Stimulated activated CD4-positive, alpha-beta T cell treated with anti-CD3 and anti-CD28 coated beads, Interleukin-12 subunit alpha, Interleukin-12 subunit beta, amount 100 ng/mL, for 48 hours (primary cell): ENCODE measurements at places on chromosomes 5 and 9.

DNA sequence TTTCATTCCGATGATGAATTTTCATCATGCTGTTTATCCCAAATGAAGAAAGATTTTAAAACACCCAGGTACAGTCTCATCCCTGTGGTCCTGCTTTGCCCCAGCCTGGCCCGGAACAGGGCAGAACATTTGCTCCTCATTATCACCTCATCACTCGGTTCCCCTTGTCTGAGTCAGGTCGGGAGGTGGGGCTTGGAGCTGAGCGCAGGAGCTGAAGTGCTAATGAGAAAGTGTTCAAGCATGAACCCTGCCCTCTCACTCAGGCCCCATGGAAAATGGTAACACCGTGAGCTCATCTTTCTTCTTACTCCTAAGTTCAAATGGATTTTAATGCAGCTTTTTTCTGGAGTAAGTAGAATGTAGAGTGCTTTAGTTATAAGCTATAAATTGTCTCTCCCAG, 466.2 kb downstream of the KDM4C start:
- no peak for DNase-seq

DNA sequence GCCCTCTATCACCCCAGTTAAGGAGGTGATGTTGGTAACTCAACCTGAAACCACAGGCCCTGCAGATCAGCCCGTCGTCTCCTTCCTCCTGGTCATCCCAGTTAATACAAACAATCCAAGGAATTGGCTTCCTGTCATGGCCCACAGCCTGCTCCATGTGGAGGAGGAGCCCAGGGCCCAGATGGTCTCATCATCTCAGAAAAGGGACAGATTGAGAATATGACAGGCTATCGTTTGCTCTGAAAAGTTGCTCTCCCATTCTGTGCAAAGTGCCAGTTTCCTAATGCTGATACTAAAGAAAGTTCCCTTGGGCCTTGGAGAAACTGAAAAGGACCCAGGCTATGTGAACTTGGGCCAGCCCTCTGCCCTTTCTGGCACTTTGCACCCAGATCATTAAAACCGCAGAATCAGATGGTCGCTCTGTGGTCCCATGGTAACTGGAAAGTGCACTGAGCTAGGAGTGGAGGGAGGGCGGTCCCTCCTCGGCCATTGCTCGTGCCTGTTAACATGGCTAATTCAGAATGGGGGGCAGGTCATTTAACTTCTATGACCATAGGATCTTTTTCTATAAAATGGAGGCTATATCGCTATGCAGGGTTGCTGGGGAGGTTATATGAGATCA, 675 bp upstream of the SPAAR start:
- no peak for DNase-seq

DNA sequence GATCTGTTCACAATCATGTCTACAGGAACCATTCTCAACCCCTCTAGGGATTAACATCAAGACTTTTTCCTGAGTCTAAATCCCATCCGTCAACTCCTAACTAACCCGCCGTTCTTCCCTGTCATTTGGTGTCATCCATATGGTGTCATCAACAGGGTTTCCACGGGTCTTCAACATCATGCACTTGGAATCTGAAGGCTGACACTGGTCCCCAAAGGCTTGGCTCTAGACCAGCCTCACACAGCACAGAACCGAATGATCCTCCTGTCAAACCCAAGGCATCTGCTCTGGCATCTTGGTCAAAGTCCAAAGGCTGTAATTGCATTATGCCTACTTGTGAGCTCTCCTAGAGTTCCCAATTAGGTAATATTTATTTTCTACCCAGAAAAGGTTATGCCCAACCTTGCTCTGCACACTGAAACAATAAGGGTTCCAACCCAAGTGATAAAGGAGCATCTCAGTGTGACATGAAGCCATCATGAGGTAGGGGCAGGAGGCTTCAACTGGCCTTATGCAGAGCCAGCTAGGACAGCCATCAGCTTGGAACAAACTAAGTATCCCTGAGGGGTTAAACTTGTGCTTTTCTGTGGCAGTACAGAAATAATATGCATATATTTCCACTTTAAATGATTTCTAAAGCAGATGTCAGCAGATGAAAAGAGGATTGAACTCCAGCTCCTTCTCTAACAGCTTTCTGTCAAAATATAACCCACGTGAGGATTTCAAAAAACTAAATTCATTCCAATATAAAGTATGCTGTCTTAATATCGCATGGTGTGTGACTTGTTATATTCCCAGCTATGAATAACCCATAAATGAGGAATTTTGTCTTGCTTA, 13.9 kb downstream of the ENC1 start:
- DNase-seq, result no peak

- no peak for DNase-seq
Measured at GRCh38 chr5:35369965-35370790, 139.9 kb upstream of the PRLR start.

- no peak for DNase-seq
Measured at GRCh38 chr5:177029498-177029897, 7.0 kb downstream of the ZNF346 start.

DNA sequence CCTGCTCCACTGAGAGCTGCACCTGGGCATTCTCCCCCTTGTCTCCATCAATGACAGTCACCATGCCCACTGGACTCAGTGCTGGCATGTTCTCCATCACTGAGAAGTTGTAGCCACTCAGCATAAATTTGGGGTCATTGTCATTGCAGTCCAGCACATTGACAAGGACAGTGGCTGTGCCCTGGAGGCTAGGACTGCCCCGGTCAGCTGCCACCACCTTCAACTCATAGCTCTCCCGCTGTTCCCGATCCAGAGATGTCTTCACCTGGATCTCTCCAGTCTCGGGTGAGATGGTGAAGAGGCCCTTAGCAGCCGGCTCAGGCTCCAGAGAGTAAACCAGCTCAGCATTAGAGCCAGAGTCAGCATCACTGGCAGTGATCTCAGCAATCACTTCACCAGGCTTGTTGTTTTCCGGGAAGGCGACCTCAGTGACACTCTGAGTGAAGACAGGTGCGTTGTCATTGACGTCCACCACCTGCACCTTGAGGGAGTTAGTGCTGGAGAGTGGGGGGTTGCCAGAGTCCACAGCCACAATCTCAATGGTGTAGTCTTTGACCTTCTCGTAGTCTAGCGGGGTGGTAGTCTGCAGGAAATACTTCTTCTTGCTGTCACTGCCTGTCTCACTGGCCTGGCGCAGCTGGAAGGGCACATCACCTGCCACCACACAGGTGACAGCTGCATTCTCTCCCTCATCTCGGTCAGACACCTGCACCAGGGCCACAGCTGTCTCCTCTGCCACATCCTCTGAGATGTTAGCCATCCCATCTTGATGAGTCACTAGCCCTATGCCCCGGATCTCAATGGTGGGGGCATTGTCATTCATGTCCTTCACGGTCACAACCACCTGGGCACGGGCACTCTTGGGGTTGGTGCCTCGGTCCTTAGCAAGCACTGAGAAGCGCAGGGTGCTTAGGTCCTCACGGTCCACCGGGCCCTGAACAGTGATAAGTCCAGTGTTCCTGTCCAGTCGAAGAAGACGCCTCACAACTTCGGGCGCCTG, 13.5 kb downstream of the PCDH1 start:
- no peak for DNase-seq

- DNase-seq, result no peak
Measured at GRCh38 chr9:135029871-135030565, 57.5 kb upstream of the OLFM1 start.

- DNase-seq, result no peak
Measured at GRCh38 chr9:99105152-99106043, 485 bp downstream of the TGFBR1 start.

DNA sequence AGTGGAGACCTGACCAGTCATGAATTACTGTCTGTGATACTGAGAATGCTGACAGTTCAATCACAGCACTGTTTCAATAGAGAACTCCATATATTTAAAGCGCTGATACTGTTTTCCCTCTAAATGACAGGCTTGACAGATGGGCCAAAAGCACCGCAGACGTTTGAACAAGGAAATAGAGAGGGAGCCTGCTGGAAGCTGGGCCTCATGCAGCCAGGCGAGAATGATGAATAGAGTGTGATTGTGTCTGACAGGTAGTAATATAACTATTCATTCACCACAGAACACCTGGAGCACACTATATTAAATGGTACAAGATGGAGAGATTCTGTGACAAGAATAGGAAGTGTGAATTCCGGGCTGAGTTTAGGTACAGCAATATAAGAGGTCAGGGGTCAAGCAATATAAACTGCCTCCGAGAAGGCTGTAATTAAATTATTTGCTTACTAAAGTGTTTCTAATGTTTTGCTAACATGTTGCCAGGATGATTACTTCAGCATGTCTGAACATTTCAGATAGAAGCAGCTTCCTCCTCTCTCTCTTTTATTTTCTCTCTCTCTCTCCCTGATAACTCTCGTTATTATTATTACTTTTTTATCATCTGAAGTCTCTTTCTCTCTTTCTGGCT, 297.7 kb downstream of the CSNK1G3 start:
- DNase-seq, result no peak

GRCh38 chr9:82538634-82539033, 524.3 kb downstream of the RASEF start:
- DNase-seq, result no peak

DNA sequence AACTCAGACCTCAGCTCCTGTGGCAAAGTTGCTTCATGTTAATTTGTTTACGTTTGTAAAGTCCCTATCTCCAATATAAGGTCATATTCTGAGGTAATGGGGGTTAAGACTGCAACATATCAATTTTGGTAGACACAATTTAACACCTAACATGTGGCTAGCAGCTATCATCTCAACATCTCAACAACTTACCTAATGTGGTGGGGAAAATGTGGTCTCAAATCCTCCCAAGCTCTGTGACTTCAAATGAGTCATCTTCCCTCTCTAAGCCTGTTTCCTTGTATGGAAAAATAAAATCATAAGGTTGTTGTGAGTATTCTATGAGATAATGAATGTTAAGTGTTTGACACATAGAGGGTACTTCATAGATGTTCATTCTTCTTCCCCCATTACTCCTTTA, 443.3 kb downstream of the CDK5RAP2 start:
- no peak for DNase-seq

DNA sequence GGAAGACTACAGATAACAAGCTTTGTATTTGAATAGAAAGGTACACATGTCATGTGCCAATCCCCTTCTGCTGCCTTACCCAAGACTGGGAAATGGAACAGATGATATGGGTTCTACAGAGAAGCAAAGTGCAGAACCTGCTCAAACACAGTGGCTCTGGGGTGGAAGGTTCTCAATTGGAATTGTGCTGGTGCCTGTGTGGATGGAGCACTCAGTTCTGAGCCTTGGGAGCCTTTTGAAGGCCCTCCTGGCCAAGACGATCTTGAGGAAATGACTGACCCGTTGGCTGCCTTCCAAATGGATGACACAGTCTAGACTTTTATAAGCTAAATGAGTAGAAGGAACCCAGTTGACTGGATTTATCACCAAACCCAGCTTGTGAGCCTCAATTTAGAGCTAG, 4.2 kb upstream of the PRSS3 start:
- DNase-seq, result no peak

- no peak for DNase-seq
Measured at GRCh38 chr9:108396611-108397010, 459.2 kb downstream of the ACTL7B start.

GRCh38 chr9:90851444-90851843, 49.8 kb downstream of the SYK start:
- no peak for DNase-seq

DNA sequence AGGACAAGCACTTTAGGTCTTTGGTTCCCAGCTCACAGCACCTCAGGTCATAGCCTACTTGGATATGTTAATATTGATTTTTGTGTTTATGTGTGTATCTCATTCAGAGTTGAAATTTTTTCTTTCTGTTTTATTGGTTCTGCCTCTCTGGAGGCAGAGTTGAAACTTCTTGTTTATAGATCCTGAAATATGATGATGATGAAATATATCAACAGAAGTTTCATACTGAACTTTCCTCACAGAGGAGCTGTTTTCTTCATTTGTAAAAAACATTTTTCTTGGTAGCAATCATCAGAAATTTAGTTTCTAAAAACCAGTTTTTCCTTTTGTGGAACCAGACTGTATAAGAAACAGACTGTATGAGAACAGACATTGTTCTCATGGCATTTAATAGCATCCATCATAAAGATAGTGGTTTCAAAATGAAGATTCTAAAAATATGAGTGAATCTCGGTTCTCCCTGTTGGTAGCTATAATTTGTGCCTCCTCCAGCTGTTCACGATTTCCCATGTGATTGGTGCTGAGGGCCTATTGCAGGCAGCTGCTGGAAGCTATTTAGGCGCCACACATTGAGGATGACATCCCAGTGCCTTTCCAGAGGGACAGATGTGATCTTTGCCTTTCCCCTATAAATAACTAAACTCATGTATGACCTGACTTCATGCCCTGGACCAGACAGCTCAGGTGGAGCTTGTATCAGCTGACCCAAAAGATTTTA, 39.5 kb upstream of the CFAP157 start:
- DNase-seq, result no peak

DNA sequence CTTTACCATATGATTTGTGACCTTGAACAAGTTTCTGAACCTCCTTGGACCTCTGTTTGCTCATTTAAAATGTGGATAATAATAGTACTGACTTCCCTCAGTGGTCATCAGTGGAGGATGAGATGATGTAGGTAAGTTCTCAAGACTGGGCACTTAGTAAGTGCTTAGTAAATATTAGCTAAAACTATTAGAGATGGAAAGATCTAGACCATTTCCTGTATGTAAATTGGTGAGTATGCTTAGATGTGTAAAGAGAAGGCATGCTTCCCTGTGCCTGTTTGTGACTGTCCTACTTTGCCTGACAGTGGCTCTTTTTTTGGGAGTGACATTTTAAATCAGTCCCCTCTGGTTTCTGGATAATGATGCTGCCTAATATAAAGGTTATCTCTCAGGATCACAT, 288.1 kb downstream of the GABRB2 start:
- DNase-seq, result no peak

DNA sequence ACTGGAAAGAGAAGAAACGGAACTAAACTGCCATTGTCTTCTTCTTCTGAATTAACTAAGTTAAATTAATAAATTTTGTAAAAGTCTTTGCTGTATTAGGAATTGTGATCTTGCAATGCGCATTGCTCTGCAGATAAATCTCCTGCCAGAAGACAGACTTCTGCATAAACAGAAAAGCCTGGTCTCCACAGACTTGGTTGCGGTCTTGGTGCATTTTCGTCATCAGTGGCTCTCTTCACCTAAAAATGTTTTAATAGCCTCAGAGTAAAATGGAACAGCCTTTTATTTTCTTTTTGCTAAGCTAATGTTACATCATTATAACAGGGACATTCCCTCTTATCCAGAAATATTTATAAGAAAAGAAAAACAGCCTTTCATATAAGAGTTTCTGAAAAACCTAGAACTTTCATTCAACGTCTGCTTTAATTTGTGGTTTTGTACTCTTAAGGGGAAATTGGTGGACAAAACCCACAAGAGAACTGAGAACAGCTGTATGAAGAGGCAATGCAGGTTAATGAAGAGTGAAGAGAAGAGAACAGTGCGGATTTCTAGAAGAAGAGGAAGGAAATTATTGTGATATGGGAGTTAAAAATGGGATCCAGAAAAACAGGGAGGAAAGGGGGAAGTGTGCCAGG, 10.1 kb downstream of the IFNA5 start:
- no peak for DNase-seq

- DNase-seq, result no peak
Measured at GRCh38 chr9:122614362-122614761, at the start of gene OR1Q1. Gene OR1Q1 (plus strand): TSS chr9:122614738. CDS start chr9:122614738, 0 bp downstream.

GRCh38 chr9:6272229-6272598, 56.0 kb upstream of the TPD52L3 start:
- no peak for DNase-seq

- no peak for DNase-seq
Measured at GRCh38 chr9:98842510-98842909, 35.0 kb downstream of the GALNT12 start.
